ENCODE measurements at places on chromosomes 3 and 15.

GRCh38 chr15:70195587-70196305 is 98.0 kb upstream of the TLE3 start:
- no peak for DNase-seq

GRCh38 chr15:39358441-39359041 is 222.3 kb upstream of the THBS1 start:
- DNase-seq: no peak

- peak; percentile 77 for DNase-seq
These were observed 21.6 kb upstream of the PAK6 start for GRCh38 chr15:40217166-40217824.

DNA sequence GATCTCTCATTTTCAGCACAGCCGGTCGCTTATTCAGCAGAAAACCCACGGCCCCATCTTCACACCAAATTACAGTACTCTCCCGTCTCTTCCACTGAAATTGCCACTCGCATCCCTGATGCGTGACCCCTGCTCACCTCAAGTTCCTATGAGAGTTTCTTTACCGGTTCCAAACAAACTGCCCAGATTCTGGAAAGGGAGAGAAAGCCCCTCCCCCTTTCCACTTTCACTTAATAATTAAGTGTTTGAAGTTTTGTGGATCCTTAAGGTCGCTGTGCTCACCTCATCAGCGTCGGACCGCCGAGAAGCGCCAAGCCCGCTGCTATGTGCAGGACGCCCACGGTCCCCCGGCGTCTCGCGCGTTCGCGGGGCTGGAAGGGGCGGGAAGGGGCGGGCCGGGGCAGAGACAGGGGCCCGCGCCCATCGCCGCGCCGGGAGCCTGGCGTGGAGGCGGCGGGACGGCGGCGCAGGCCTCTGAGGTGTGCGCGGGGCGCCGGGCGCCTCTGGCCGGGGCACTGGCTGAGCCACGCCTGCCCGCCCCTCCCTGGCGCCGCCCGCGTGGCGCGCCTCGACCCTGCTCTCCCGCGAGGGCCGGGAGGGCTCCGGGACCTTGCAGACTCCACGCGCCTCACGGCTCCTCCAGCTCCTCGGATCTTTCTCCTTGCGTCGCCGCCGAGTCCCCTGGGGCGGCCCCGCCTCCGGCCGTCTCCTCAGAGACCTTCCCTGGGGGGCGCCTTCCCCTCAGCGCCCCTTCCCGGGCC is at the start of gene GPR156:
TSS of gene GPR156 (minus strand) at position 476 of the 761 bp plus-strand sequence. CDS start 41,124 bp downstream, outside the sequence.
- no peak for DNase-seq

- DNase-seq: no peak
These were observed 8.8 kb downstream of the BCL2A1 start for GRCh38 chr15:79962178-79962577.

DNA sequence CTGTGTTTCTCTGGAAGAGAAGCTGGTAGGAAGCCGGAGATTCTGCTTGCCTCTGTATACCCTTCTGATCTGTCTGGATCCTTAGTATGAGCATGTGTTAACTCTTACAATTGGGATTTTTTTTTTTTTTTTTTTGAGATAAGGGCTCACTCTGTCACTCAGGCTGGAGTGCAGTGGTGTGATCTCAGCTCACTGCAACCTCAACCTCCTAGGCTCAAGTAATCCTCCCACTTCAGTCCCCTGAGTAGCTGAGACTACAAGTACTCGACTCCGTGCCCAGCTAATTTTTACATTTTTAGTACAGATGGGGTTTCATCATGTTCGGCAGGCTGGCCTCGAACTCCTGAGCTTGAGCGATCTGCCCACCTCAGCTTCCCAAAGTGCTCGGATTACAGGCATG is 44.5 kb downstream of the RPN1 start:
- no peak for DNase-seq

- no peak for DNase-seq
These were observed 127.6 kb downstream of the ARNT2 start for GRCh38 chr15:80531796-80532195.

- no peak for DNase-seq
These were observed 15.6 kb upstream of the ZNF80 start for GRCh38 chr3:114252954-114253353.

DNA sequence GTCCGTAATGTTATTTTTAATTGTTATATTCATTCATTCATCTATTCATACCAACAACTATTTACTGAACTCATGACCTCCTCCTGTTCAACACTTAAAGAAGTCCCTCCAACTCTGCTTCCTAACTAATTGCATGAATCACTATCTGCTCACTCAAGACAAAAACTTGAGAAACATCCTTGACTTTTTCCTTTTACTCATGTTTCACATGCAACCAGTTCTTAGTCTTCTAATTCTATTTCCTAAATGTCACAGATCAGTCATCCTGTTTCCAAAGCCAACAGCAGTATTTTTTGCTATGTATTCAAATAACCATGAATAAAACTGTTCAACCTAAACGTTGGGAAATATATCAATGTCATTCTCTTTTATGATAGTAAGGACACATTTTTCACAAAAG is 124.6 kb upstream of the GBE1 start:
- DNase-seq: no peak

DNA sequence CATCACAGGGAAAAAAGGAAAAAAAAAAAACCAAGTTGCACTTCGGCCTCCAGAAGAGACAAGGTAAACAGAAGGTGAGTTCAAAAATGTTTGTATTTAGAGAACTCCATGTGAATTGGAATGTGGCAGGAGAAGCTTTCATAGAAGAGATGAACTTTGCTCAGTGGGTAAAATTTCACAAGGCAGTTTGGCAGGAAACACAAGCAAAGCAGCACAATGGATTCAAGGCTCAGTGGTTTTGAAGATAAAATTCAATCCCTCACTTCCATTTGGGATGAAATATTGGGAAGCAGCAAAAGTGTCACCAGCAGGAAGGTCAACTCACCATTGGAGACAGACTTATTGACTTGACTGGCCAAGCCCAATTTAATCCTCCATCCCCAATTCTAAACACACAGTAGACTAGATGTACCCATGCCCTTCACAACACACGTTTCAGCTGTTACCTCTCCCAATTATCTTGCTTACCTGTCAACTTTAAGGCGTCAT is 256.7 kb upstream of the ICE2 start:
- DNase-seq: no peak

DNA sequence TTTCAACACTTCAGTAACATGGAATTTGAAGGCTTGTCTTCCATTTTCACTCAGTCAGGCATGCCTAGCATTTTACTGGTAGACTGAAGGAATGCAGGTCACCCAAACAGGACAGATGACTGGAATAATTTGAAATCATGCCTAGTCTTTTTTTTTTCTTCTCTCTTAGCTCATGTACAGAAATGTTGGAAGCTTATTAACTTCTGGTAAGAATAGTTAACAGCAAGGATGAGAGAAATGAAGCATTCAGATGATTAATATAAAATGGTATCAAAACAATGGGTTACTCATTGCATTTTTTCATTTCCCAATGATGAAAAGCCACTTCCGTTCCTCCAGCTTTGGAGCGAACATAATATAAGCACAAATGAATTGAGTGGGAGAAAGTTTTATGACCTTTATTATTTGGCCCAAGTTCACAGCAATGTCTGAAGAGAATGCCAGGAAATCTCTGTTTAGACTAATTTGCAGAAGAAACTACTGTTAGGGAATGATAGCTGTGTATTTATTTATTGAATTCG is 431.6 kb upstream of the RASGRP1 start:
- DNase-seq: no peak

DNA sequence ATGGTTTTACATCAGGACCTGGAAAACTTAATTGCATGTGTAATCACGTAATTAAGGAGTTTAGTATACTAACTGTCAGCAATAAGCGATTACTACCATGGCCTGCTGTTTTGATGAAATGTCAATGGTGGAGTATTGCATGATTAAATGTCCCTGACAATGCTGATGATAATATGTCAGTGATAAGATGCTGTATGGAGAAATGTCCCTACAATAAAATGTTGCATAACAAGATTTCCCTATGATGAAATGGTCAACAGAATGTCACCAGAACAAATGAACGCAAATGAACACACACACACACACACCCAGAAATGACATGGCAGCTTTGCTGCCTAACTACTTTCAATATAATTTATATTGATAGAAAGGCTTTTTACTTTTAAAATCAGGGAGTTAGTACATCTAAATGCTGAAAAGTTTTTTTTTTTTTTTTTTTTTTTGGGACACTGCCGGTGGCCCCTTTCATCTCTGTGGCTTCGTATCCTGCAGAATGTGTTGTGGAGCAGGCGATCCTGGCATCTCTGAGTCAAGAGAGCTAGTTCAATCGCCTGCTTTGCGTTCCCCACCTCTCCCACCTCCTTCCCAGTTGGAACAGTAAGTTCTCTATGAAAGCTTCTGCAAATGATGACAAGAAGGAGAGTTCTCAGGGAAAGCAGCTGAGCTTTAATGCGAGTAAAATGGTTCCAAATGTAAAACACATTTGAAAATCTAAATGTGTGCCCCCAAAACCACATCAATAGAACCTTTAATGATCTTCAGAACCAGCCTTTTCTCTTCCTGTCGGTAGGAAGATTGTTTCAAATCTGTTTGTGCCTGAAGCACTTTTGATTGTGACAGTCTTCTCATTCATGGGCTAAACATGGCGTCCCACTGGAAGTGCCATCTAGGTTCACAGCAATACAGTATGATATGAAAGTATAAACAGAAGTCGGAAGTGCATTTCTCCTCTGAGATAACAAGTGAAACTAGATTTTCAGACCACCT is 170.1 kb upstream of the GBE1 start:
- no peak for DNase-seq

GRCh38 chr3:101009386-101009785 is 16.2 kb upstream of the ABI3BP start:
- no peak for DNase-seq

GRCh38 chr15:77187751-77188464 is 117.0 kb upstream of the TSPAN3 start:
- DNase-seq: peak; percentile 62

DNA sequence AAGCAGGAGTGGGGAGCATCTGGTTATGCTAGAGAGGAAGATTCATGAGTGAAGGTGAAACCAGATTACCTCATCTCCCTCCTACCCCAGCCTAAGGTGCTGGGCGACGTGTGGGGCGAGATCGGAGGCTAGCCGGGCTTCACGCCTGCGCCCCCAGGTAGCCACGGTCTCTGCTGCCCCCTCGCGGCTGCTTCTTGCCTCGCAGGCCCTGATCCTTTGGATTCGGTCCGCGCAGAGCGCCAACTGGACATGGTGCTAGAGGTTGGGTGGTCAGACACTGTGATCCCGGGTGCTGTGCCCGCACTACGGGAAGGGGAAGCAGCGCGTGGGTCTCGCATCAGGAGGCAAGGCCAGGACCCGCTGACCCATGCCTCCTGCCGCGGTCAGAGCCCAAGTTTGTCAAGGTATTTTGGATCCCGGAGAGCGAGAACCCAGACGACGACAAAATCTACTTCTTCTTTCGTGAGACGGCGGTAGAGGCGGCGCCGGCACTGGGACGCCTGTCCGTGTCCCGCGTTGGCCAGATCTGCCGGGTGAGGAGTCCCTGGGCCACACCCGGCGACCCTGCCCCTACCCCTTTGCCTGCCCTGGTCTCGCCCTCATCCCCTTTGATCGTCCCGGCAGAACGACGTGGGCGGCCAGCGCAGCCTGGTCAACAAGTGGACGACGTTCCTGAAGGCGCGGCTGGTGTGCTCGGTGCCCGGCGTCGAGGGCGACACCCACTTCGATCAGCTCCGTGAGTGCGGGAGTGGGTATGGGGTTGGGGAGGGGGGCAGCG is 4.2 kb downstream of the SEMA3B start:
- peak; percentile 83 for DNase-seq

DNA sequence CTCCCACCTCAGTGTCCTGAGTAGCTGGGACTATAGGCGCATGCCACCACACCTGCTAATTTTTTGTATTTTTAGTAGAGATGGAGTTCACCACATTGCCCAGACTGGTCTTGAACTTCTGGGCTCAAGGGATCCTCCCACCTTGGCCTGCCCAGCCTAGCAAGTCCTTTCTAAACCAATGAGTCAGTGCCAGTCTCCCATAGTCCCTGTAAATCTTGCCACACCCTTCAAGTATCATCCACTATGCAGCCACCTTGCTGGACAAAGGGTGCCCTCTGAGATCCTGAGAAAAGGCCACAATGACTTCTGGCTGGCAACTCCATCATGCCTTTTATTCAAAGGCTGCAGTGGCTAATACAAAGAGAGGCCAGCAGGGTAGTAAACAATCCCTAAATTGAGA is 184.0 kb downstream of the ABHD5 start:
- no peak for DNase-seq

- DNase-seq: no peak
These were observed 126.8 kb downstream of the BDH1 start for GRCh38 chr3:197428952-197429351.

DNA sequence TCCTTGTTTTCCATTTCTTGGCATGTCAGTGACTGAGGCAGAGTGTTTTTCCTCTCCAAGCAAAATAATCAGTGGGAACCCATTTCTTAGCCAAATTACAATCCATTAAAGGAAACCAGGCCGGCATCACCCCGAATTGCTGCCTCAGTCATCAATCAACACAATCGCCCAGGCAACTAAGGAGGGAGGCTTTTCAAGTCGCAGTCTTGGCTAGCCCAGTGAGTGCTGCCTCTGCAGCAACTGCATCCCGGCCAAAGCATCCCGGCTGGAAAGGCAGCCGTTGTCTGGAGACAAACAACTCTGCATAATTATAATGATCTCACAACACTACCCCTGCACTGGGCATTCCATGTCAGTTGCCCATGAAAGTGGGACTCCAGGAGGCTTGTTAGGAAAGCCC is 213.5 kb upstream of the PRICKLE2 start:
- DNase-seq: no peak

DNA sequence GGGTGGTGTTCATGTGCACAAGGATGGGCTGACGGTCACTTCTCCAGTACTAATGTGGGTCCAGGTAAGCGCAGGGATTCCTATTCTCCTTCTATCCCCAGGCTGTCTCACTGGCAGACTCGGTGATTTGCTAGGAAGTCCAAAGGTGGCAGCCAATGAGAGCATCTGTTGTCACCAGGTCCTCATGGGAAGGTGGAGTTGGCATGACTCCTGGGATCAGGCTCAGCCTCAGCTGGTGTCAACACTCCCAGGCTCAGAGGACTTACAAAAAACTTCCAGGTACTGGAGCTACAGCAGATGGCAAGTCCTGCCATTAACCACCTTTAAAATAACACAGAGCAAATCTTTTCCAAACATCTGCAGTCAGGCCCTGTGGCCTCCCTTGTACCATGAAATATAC is 13.8 kb downstream of the XYLB start:
- DNase-seq: no peak

DNA sequence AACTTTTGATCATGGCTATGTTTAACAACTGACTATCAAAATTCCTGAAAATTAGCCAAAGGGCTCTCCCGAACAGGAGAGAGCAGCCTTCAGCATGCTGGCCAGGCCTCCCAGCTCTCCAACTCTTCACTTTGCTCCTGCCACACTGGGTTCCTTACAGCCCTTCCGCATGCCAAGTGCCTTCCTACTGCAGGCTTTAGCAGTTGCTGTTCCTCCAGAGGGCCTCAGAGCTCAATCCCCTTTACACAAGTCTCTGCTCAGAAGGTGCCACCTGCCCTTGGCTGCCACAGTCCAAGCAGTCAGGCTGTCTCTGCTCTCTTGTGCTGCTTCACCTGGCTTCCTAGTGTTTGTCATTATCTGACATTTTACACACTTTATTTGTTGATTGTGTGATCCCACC is 553.1 kb upstream of the PPP2R3A start:
- DNase-seq: no peak

Data from OCI-LY7 (cell line).